Adipocyte (in vitro differentiated cells): ENCODE measurements at places on chromosomes 1 and 21.
A peak's percentile ranks its signal among the peaks of the same experiment; 100 is the strongest.

DNA sequence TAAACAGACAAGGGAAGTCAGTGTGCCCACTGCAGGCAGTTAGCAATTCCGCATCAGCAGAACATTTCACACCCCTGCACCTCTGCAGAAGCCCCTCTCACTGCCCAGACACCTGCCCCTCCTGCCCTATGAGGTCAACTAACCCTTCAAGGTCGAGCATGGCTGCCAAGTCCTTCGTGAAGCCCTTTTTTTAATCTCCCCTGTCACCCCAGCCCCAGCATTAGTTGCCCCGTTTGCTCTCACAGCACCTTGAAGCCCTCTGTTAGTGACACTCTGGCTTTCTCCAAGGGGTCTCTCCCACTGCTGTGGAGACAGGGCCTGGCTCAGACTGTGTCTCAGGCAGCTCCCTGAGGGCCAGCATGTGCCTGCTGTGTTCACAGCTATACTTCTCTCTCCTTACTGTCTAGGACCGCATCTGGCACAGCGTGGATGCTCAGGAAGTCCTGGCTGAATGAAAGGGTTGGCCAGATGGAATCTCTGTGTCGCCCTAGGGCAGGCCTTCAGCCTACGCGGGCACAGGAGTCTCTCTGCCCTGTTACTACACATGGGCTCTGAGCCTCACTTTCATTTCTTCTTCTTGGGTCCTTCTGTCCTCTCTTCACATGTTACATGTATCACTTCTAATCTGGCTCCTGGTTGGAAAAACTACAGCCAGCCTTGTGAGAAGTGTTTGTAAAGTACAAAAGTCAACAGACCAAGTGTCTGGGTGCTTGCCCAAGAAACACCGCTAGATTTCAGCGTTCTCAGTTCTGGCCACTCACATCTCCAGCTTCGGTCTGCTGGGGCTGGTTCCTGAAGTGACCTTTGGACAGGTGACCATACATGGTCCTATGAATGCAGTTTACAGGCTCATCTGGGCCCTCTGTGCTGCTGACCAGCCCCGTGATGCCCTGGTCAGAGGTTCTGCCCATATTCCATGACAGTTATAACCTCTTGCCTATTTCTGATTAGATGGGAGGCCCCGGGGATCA is 19.7 kb downstream of the SLC2A1 start:
- no peak for DNase-seq

GRCh38 chr1:13487143-13487868 is 26.5 kb downstream of the LRRC38 start:
- DNase-seq = no peak

DNA sequence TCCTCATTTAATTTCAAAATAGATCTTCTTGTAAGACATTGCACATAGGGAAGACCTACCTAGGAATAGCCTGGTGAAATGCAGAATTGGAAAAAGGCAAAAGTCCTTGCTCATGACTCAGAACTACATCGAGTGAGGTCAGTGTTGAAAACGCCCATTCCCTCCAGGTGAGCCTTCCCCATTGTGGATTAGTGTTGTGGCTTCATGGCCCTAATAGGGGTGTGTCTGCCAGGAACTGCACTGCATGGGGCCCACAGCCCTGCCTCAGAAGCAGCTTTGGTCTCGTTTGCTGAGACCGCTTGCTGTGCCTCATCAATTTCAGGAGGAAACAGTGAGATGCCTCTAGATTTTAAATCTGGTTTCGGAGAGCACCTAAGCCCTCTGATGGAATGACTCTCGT is 17.0 kb downstream of the TFF3 start:
- DNase-seq = no peak

- no peak for DNase-seq
These were observed 11.4 kb downstream of the GGPS1 start for GRCh38 chr1:235339746-235340145.

- DNase-seq = peak; percentile 42
These were observed 18.0 kb downstream of the CRYBG2 start for GRCh38 chr1:26335774-26336476.

- peak; percentile 69 for DNase-seq
These were observed 54.2 kb upstream of the ADAMTS5 start for GRCh38 chr21:27021046-27021445.

DNA sequence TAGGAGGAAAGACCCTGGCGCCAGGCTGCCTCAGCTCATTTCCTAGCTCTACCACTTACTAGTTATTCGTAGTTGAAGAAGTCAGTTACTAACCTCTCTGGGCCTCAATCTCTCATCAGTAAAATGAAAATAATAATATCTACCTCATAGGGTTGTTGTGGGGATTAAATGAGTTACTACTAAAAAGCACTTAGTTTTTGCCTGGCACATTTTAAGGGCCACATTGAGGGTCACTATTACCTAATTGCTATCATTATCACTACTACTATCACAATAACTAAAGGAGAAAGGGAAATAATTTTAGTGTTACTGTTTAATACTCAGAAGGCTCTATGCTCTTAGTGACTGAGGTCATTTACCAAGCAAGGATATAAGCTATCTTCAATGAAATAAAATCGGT is 25.0 kb downstream of the TRIT1 start:
- no peak for DNase-seq

DNA sequence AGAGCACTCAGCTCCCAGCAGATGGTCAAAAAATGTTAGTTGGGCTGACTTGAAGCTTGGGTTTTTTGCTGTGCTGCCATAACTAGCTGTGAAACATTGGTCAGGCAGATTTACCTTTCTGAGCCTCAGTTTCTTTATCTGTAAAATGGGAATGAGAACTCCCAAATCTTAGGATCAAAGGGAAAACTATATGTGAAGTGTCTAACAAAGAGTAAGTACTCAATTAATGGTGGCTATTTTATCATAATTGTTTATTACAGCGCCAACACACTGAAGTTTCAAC is 164.2 kb upstream of the POU3F1 start:
- DNase-seq = no peak

GRCh38 chr21:33403786-33404585 is 773 bp downstream of the IFNGR2 start:
- DNase-seq = peak; percentile 85

- DNase-seq = no peak
These were observed 1267.0 kb upstream of the NCAM2 start for GRCh38 chr21:19731251-19731650.

DNA sequence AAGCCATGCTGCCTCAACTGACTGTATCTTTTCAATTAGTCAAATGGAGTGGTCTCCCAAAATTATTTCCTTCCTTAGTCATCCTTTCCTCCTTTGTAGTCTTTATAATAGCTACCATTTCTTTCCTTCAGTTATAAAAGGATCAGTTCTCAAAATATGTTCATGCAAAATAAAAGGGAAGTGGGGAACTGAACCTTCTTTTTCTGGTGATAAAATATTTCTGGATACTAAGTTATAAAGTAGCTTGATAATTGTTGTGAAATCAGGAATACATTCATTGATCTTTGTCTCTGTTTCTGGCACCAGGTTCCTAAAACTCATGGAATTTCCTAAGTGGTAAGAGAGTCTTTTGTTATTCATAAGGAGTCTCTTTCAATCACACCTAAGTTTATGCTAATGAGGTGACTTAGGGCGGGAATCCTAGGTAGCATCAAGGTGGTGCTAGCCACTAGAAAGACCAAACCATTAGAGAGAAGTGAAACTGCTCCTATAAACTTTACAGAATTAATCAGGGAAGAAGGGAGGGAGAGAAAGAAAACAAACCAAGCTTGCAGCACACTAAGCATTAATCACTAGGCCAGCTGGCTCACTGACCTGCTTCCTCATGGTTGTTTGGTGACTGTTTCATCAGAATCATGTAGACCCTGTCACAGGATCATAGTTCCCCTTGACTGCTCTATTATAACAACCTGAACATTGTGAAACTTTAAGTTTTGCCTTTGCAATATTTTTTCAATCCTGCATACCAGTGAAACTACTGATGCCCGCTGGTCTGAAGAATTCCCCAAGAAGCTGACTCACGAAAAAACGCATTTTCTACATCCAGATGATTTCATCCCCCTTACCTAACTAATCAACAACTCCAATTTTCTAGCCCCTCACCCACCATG is 161.6 kb upstream of the PTBP2 start:
- DNase-seq = peak; percentile 96

GRCh38 chr21:36044056-36044455 is 16.3 kb downstream of the SETD4 start:
- no peak for DNase-seq

- peak; percentile 77 for DNase-seq
These were observed 495 bp downstream of the PI4KB start for GRCh38 chr1:151326619-151327222.

GRCh38 chr1:114216431-114217173 is 62.9 kb upstream of the SYT6 start:
- DNase-seq = no peak

DNA sequence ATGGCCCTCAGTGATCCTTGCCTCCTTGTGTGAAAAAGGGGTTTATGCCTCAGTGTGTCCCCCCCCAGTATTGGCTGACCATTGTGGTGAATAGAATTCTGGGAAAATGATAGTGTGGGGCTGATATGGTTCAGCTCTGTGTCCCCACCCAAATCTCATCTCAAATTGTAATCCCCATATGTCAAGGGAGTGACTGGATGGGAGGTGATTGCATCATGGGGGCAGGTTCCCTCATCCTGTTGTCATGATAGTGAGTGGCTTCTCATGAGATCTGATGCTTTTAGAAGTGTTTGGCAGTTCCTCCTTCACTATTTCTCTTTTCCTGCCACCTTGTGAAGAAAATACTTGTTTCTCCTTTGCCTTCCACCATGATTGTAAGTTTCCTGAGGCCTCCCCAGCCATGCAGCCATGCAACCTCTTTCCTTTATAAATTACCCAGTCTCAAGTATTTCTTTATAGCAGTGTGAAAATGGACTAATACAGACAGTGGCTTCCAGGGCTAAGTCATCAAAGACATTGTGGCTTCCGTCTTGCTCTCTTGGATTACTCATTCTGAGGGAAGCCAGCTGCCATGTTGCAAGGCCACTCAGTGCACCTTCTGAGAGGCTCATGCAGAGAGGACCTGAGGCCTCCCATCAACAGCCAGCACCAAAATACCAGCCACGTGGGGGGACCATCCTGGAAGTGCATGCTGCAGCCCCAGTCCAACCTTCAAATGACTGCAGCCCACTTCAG is 40.6 kb upstream of the SOD1 start:
- DNase-seq = no peak

DNA sequence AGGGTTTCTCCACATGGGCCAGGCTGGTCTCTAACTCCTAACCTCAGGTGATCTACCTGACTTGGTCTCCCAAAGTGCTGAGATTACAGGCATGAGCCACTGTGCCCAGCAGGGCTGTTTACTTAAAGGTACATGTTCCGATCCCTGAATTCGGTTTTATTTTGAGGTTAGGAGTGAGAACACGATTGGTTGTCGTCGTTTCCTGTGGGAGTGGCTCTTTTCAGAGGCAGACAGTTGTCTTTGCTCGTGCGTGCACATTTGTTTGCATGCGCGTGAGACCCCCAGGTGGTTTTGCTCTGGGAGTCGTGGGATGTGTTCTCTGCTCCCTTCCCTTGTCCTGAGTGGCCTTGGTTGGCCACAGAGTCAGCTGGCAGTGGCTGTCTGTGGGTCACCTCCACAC is 60.2 kb downstream of the SKI start:
- no peak for DNase-seq

DNA sequence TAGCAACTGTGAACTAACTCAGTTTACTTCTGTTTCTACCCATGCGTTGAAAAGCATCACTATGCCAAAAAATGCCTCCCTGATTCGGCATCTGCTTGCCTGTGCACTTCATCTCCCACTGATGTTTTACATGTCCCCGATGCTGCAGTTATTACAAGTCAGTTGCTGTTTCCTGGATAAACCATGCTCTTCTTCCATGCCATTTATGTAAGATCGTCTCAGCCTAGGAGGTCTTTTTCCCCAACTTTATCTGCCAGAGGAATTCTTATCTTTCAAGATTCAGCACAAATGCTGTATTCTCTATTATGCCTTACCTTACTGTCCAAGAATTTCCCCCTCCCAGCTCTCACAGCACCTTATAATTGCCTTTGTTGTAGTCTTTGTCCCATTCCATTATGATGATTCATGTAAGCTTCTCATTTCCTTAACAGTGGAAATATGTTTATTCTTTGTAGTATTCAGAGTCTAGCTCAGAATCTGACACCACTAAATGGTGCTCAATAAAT is 30.0 kb downstream of the PRKACB start:
- DNase-seq = peak; percentile 35

GRCh38 chr1:3094863-3095780 is 26.1 kb downstream of the PRDM16 start:
- no peak for DNase-seq
